ENCODE measurements at places on chromosomes 13 and 19.

DNA sequence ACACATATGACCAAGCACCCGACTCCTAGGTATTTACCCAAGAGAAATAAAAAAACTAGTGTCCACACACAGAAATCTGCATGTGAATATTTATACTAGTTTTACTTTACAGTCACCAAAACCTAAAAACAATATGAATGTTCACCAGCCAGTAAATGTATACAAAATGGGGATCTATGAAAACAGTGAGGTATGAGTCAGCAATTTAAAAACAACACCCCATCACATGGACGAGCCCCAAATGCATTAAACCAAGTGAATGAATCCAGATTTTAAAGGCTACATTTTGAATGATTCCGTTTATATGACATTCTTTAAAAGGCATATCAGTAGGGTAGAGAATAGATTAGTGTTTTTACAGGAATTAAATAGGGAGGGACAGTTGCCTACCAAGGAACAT, 22.1 kb downstream of the SIGLEC7 start:
- no peak for DNase-seq

GRCh38 chr13:48784916-48785548, 131.3 kb downstream of the CYSLTR2 start:
- no peak for DNase-seq

DNA sequence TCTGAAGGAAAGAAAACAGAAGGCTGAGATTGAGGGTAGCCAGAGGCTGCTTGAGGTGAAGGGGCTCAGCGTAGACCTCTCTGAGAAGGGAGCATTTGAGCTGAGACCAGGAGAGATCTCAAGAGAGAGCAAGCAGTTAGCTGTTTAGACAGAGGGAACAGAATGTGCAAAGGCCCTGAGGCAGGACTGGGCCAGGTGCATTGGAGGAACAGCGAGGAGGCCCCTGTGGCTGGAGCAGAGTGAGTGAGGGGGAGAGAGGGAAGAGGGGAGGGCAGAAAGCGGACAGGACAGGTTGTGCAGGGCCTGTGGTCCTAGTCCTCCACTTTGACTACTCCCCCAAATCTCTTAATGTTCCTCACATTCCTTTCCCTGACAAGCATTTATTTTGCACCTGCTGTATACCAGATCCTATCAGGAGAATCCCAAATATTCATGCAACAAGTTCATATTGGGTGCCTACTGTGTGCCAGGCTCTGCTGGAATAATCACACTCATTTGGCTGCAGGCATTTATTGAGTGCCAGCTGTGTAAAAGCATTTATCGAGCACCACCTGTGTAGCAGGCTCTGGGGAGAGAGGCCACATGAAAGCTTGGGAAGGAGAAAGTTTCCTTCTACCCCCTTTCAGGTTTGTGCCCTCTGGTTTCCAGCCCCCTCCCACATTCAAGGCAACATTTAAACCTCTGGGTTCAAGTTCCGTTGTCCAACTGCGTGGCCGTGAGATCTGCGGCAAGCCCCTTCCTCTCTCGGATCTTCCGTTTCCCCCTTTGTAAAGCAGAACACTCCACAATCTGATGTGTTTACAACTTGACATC, 36.5 kb downstream of the NFIC start:
- no peak for DNase-seq

GRCh38 chr19:40370997-40371801, 18.8 kb downstream of the HIPK4 start:
- no peak for DNase-seq

DNA sequence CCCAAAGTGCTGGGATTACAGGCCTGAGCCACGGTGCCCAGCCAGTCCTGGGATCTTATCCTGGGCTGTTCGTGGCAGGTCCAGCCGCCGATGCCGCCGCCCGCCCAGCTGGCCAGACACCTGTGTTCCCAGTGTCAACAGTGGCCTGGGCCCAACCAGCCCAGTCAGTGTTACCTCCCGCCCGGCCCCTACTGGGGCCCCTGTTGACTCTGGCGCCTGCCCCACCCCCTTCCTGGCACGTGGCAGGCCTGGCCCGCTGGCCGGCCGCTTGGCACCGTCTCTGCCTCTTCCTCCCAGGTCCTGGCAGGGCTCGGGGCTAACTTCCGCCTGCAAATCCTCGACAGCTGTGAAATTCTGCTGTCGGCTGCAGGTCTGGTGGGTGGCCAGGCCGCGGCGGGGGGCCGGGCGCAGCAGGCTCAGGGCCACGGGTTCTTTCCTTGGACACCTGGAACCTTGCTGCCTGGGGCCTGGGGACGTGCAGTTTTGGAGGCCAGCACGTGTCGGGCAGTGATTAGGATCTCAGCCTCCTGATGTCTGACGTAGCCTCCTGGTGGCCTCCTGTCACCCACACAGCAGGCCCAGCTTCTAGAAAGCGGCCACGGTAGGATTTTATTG, 9.1 kb downstream of the ARID3A start:
- DNase-seq = peak; percentile 91

DNA sequence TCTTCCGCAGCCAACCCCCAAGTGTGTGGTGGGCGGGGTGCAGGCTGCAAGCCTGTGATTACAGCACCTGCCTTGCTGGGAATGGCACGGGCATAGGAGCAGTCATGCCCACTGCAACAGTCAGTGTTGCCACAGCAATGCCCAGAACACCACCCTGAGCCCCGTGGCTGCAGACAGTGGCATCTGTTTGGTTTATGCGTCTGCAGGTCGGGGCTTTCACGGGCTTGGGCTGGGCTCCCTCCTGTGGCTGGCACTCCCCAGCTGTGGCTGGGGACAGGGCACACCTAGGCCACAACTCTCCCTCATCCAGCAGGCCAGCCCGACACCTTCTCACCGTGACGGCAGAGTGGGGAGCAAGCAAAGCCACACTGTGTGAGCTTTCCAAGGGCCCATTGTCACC, 115.3 kb upstream of the C1QTNF9B start:
- no peak for DNase-seq

- DNase-seq = peak; percentile 56
Observed at GRCh38 chr19:6811906-6812305, 39.4 kb downstream of the VAV1 start.

DNA sequence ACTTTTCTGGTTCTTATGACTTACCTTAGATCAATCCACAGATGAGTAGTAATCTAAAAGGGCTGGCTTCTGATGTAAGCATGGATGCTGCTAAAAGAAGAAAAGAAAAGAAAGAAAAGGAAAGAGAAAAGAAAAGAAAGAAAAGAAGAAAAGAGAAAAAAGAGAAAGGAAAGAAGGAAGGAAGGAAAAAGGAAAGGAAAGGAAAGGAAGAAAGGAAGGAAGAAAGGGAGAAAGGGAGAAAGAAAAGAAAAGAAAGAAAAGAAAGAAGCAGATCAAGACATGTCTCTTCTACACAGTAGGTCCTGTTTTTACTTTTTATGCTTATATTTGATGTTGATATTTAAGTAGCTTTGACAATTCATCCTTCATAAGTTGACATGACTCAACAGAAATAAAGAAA, 421.3 kb downstream of the DIAPH3 start:
- no peak for DNase-seq

- DNase-seq = no peak
Observed at GRCh38 chr19:53994811-53995210, 3.4 kb downstream of the CACNG6 start.

DNA sequence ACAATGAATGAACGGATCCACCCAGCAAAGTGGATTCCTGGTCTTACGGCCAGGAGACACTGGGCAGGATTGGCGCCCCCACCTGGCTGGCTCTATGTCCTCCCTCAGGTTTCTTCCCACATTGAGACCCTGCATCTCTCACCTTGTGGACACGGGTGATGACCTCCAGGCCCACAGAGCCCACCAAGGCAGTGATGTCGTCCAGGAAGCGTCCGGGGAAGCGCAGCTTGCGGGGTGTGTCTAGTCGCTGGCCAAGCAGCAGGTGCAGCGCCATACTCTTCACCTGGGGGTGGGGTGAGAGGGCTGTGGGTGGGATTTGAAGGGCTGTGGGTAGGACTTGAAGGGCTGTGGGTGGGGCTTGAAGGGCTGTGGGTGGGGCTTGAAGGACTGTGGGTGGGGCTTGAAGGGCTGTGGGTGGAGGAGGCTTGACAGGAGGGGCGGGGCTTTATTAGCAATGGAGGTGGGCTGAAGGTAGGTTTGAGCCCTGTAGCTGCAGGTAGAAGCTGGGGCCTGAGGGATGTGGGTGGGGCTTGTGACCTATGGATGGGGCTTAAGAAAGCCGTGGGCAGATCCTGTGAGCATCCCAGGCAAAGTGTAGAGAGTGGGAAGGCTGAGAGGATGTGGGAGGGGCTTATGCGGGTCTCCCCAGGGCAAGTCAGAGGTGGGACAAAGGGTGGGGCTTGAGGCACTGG, 12.1 kb upstream of the ANGPTL8 start:
- DNase-seq = no peak

DNA sequence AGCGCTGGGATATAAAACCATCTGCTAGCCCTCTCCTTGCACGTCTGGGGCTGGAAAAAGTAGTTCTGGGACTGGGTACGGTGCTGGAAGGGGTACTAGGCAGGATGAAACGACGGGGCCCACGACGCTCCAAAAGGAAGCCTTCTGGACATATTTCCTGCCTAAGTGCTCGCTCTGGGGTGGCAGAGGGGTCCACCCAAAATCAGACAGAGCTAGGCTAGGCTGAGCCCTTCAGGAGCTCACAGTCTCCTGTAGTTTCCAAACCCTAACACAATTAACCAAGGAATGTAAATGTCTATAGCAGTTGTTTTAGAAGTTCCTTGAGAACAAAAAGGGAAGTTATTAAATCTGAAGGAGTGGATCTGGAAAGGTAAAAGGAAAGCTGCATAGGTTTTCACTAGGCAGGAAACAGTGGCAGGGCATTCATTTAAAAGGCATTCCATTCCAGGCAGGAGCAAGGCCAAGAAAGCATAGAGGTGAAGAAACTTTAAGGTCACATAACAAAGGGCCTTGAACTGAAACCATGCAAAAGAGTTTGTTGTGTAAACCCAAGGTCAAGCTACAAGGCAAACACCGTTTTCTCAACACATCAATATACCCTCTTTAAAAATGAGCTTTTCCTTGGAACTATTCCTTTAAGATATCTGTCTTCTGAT, 634 bp upstream of the DIAPH3 start:
- no peak for DNase-seq

DNA sequence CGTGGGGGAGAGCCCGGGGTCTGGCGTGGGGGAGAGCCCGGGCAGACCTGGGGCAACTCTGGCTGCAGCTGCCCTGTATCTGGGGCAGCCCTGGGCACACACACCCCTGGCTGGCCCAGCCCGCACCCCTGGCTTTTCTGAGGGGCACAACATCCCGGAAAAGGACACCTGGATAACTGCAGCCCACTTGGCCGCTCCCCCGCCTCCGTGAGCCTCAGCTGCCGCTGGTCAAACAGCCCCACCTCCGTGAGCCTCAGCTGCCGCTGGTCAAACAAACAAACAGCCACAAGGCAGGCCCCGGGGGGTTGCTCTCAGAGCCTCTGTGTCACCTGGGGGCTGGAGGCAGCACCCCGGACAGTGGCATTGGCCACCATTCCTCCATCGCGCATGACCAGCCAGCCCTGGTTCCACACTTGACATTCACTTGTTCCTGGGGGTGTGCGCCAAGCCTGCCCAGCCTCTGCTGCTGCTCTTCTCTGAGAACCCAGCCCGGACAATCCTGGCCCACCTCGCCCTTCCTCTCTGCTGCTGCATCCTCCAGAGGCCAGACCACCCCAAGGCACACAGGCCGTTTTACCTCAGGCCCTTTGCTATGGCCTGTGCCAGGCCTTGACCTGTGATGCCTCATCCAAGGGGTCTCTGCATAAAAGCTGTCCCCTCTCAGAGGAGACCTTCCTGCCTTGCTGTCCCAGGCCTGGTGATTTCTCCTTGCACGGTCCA, 19.9 kb downstream of the CEBPG start:
- no peak for DNase-seq

- no peak for DNase-seq
Observed at GRCh38 chr19:9958379-9958821, 22.1 kb upstream of the OLFM2 start.

- DNase-seq = no peak
Observed at GRCh38 chr13:106561551-106562170, 6.3 kb downstream of the ARGLU1 start.

GRCh38 chr13:61700181-61700580, 284.5 kb upstream of the PCDH20 start:
- DNase-seq = no peak

- peak; percentile 17 for DNase-seq
Observed at GRCh38 chr13:59641817-59642216, 521.9 kb downstream of the DIAPH3 start.

Measured in dermis microvascular lymphatic vessel endothelial cell (primary cell).